ENCODE measurements at places on chromosomes 13 and 19.

DNA sequence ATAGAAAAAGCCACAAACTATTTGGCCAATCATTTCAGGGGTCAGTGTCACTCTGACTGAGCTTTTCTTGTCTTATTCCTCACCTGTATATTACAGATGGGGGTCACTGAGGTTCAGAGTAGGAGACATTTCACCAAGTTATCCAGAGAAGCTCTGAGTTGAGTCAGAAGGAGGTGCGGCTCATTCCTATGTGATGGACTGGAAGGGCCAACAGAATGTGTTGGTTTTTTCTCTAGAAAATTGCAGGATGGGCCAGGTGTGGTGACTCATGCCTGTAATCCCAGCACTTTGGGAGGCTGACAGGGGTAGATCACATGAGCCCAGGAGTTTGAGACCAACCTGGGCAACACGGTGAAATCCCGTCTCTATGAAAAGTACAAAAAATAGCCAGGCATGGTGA lies 24.5 kb upstream of the ZNF83 start:
- DNase-seq = no peak

- DNase-seq = no peak
Measured at GRCh38 chr13:44103429-44104196, 223.9 kb downstream of the LACC1 start.

DNA sequence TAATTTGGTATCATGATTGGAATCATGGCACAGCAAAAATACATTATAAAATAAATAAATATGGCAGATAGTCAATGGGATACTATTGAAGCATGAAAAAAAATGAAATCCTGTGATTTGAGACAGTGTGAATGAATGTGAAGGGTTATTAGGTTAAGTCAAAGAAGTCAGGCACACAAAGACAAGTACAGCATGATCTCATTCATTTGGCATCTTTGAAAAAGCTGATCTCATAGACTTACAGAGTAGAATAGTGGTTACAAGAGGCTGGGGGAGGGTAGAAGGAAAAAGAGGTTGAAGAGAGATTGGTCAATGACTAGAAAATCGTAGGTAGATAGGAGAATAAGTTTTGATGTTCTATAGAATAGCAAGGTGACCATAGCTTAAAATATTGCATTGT lies 295.1 kb upstream of the SLITRK5 start:
- no peak for DNase-seq

DNA sequence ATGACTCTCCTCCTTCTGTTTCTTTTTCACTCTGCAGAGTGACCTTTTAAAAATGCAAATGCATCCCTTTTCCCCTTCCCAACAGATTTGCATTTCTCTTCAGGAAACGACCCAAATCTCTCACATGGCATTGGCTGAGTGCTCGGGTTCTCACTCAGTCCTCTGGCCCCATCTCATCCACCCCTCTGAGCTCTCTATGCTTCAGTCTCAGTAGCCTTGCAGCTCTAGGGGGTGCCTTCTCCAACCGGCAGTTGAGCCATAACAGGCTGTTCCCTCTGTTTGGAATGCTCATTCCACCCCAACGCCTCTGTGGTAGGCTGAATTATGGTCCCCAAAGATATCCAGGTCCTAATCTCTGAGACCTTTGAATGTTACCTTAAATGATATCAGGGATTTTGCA lies 78.2 kb downstream of the AKAP11 start:
- no peak for DNase-seq

- no peak for DNase-seq
Measured at GRCh38 chr13:76750126-76750525, 136.1 kb downstream of the KCTD12 start.

DNA sequence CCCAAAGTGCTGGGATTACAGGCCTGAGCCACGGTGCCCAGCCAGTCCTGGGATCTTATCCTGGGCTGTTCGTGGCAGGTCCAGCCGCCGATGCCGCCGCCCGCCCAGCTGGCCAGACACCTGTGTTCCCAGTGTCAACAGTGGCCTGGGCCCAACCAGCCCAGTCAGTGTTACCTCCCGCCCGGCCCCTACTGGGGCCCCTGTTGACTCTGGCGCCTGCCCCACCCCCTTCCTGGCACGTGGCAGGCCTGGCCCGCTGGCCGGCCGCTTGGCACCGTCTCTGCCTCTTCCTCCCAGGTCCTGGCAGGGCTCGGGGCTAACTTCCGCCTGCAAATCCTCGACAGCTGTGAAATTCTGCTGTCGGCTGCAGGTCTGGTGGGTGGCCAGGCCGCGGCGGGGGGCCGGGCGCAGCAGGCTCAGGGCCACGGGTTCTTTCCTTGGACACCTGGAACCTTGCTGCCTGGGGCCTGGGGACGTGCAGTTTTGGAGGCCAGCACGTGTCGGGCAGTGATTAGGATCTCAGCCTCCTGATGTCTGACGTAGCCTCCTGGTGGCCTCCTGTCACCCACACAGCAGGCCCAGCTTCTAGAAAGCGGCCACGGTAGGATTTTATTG lies 9.1 kb downstream of the ARID3A start:
- DNase-seq = no peak

DNA sequence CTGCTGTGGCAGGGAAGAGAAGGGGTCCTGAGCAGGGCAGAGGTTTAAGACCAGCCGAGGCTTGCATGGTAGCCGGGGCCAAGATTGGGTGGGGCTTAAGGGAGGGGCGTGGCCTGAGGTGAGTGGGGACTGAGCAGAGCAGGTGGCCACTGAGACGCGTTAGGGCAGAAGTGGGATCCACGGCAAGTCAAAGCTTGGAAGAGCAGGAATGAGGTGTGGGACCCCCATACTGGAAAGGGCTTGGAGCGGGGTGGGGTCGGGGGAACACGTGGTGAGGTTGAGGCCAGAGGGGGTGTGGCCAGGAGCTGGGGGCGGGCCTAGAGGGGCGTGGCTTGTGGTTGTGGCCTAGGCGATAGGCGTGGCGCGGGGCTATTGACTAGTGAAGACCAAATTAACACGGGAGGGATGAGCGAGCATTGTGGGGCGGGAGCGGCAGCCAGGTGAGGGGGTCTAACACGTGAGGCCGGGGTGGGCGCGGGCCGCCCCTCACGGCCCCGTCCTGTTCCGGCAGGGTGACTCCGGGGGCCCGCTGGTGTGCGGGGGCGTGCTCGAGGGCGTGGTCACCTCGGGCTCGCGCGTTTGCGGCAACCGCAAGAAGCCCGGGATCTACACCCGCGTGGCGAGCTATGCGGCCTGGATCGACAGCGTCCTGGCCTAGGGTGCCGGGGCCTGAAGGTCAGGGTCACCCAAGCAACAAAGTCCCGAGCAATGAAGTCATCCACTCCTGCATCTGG lies 3.3 kb downstream of the CFD start:
- peak; percentile 41 for DNase-seq

GRCh38 chr19:12648088-12648487 lies 18.5 kb downstream of the MAN2B1 start:
- DNase-seq = no peak

DNA sequence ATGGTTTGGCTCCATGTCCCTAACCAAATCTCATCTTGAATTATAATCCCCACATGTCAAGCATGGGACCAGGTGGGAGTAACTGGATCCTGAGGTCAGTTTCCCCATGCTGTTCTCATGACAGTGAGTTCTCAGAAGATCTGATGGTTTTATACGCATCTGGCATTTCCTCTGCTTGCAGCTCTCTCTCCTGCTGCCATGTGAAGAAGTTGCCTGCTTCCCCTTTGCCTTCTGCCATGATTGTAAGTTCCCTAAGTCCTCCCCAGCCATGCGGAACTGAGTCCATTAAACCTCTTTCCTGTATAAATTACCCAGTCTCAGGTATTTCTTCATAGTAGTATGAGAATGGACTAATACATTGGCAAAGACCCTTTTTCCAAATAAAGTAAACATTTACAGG lies 96.8 kb downstream of the TSHZ3 start:
- no peak for DNase-seq

GRCh38 chr13:71587193-71587592 lies 279.8 kb downstream of the DACH1 start:
- no peak for DNase-seq

DNA sequence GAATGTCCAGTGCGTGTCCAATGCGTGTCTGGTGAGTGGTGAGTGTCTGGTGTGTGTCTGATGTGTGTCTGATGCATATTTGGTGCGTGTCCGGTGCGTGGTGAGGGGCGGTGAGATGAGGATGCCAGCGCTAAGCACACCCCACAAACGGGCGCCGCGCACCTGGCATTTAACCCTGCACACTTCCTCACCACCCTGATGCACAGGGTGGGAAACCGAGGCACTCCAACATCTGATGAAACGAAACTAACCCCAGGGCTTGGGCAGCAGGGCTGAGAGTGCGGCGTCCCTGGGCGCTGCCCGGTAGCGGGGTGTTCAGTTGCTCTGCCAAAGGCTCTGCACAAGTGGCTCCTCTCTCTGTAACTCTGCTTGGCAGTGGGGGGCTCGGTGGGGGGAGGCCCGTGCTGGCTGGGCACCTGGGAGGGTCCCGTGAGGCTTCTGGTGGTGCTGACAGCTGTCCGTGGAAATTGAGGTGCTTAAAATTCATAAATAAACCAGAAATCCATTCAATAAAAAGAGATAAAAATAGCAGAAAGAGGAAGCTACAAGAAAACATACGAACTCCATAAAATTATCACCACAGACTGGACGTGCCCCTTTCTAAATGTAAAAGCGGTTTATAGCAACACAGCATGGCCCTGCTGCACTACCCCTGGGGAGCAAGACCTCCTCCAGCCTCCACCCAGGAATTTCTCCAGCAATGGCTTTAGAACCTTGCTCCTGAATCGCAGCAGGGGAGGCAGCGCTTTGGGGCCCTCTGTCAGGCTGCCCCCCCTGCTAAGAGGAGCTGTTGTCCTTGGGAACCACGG lies 76.0 kb downstream of the RASA3 start:
- DNase-seq = no peak

- peak; percentile 76 for DNase-seq
Measured at GRCh38 chr19:46841458-46842083, 9.1 kb downstream of the AP2S1 start.

GRCh38 chr13:44768775-44769581 lies 192.8 kb upstream of the TSC22D1 start:
- DNase-seq = no peak

DNA sequence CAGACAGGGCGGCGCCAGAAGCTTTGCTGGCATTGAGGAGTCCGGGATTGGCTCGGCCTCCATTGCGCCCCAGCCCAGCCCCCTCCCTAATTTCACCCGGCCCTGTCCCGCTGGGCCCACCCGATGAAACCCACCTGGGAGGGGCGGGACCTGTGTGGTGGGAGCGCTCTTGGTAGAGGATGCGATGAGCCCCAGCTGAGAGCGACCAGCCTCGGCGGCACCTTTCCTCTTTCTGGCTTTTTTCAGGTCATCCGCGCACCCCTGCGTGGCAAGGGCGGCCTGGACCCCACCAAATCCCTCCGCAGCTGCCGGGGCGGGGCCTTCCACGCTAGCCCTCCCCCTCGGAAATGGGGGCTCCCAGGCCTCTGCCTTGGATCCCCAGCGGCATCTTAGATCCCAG lies at the start of gene ZGLP1:
Gene ZGLP1, minus strand, starts transcription at position 393 of the 400 bp plus-strand sequence.
- no peak for DNase-seq

- no peak for DNase-seq
Measured at GRCh38 chr13:77815330-77815729, 103.3 kb downstream of the EDNRB start.

GRCh38 chr13:24284889-24285565 lies 24.4 kb upstream of the C1QTNF9 start:
- DNase-seq = no peak

DNA sequence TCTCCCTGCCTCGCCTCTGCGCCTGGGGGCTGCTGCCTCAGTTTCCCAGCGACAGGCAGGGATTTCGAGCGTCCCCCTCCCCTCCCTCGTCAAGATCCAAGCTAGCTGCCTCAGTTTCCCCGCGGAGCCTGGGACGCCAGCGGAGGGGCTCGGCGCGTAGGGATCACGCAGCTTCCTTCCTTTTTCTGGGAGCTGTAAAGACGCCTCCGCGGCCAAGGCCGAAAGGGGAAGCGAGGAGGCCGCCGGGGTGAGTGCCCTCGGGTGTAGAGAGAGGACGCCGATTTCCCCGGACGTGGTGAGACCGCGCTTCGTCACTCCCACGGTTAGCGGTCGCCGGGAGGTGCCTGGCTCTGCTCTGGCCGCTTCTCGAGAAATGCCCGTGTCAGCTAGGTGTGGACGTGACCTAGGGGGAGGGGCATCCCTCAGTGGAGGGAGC lies 722 bp upstream of the ICAM1 start:
- DNase-seq = no peak

DNA sequence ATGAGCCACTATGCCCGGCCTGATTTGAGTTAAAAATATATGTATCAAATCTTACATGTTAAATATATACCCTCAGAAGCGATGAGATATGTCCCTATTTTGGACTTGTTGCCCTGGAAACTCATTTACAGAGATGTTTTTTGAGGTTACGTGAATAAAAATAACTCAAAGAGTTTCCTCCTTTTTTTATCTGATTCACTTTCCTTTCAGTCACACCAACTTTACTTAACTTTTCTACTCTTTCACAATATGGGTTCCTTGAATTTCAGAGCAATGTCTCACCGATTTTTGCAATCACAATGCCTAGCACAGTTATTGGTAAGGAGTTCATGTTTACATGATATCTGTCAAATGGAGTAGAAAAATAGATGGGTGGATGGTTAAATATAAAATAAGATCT lies 2.3 kb downstream of the OR7C2 start:
- DNase-seq = no peak

DNA sequence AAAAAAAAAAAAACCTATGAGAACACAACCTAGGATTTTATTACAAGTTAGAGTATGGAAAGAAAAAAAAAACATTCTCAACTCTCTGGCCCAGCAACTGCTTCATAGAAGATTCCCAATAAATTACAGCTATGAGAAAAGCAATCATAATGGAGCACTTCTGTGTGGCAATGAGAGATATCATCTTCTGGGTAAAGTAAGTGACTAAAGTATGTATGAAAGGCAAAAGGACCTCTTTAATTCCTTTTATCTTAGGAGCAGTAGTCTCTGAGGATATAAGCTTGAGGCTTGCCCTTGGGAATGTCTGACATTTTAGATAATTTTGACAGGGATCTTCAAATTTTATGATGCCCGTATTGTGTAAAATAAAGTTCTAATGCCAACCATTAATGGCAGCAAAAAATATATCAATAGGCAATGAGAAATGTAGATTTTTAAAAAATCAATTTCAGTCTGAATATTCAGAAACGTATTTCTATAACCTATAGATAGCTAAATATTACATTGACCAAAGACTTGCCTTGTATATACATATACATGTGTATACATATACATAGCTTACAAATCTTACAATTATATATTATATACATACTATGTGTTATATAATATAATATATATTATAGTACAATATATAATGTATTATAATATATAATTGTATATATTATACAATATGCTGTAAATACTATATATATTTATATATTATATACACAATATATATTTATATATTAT lies 823.9 kb upstream of the SLITRK1 start:
- DNase-seq = no peak

- no peak for DNase-seq
Measured at GRCh38 chr19:39342647-39343305, 555 bp downstream of the SAMD4B start.

- no peak for DNase-seq
Measured at GRCh38 chr19:5282901-5283300, 57.7 kb downstream of the PTPRS start.

DNA sequence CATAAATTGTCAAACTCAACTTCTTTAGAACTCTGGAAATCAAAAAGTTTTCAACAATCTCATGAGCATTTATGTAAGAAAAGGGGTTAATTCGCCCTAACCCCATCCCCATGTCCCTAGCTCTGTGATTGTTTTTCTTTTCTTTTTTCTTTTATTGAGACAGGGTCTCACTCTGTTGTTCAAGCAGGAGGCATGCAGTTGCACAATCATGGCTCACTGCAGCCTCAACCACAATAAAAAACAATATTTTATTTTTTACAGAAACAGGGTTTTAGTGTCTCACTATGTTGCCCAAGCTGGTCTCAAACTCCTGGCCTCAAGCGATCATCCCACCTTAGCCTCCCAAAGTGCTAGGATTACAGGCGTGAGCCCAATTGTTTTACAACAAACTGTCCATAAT lies 16.7 kb downstream of the VWA8 start:
- no peak for DNase-seq

Measured in fibroblast of upper back skin (primary cell).